ENCODE measurements at places on chromosomes 13 and 19. TPM values are rescaled to one million over a fixed set of nuclear protein-coding genes. Genes with fewer than 3 reads are reported as not detected.

GRCh38 chr13:62525652-62526051 lies 1110.0 kb upstream of the PCDH20 start:
- DNase-seq, result no peak

GRCh38 chr19:8239528-8240273 lies 30.5 kb downstream of the CERS4 start:
- DNase-seq, result no peak

DNA sequence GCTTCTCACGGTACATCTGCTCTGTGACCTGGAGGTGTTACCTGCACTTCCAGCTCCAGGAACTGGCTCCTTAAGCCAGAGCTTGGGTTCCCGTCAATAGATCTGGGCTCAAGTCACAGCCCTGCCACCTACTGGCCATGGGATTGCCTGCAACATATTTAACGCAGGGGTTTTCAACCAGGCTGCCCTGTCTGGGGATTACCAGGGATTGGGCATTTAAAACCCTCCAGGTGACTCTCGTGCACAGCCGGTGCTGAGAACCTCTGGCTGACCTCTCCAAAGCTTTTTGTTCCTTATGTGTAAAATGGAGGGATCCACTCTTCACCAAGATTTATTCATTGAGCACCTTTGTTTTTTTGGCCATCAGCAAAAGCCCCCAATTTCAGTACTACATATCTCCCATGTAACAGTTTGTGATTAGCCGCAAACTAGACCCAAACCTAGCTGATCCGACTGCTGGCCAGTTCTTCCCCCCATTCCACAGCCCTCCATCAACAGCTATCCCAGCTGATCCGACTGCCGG lies 76.6 kb upstream of the STK24 start:
- peak; percentile 90 for DNase-seq

GRCh38 chr19:54608792-54609191 lies 15.4 kb downstream of the LILRA1 start:
- DNase-seq, result no peak

DNA sequence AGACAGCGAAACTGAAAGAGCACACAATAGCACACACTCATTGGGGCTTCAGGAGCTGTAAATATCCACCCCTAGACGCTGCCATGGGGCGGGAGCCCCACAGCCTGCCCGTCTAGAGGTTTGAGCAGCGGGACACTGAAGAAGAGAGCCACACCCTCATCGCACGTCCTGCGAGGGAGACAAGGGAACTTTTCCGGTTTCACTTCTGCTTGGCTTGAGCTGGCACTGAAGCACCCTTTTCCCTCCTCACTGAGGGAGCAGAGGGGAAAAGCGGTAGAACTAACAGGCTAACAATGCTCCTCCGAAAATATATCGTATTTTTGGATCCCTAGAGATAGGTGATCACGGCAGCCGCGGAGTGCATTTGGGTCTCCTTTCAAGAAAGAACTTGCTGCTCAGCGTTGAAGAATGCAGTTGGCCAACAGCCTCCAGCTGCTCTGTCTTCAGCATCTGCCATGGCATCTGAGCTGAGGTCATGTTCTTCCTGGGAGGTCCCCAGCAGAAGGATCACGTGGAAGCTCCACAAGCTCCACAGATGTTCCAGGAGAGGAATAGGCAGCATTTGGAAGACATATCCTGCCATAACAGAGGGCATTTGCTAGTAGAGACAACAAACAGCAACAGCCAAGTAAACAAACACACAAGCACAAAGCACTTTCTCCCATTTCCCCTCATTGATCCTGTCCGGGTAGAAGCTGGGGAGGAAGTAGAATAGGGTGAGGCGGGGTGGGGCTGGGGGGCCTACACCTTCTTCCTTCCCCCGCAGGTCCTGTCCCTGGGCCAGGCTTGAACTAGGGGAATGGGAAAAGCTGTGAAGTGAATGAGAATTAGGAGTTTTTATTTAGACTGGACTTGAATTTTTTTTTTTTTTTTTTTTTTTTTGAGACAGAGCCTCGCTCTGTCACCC lies 44.8 kb upstream of the ALOX5AP start:
- DNase-seq, result no peak

- no peak for DNase-seq
Observed at GRCh38 chr19:38674388-38675171, 27.1 kb downstream of the ACTN4 start.

- peak; percentile 1 for DNase-seq
Observed at GRCh38 chr13:27170221-27170515, 1.4 kb downstream of the USP12 start.

- DNase-seq, result no peak
Observed at GRCh38 chr19:16085115-16085514, 8.8 kb downstream of the TPM4 start.

DNA sequence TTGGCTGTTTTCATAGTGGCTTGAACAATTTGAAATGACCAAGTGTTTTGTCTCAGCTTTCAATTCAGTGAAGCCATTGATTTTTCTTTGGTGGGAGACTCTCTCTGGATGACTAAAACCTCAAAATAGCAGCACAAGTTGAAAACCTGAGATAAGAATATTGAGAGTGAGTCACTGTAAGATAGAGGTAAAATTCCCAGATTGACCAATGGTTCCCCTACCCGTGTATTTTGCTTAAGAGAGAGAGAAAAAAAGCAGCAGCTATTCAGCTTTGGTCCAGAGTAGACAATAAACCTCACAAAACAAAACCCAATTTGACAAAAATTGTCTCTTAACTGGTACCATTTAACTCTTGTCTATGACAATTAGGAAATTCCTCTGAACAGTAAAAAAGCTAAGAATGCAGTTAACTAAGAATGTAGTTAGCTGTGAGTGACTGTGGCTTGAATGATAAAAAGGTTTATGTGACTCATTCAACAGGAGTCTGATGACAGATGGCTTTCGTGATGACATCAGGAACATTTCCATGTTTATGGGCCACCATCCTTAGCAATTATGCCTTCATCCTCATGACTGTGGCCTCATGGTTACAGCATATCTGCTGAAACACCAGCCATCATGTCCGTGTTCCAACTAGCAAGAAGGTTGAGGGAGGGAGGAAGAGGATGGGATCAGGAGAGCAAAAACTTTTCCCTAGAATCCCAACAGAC lies 356.9 kb downstream of the NDFIP2 start:
- no peak for DNase-seq

DNA sequence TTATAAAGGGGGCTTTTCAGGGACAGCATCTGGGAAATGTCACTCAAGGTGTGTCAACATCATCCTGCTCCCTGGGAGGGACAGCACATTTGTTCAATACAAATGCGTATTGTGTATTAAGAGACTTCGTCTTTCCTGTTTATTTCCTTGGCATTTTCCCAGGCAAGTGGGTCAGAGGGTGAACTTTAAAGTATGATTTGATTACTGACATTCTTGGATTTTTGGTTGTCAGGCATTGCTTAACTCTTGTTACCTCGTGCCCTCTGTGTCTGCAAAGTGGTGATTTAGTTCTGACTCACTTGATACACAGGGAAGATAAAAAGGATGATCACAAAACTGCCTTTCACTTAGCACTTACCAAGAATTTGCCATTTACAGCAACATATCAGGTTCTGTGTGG lies 292.7 kb downstream of the SUCLA2 start:
- no peak for DNase-seq

DNA sequence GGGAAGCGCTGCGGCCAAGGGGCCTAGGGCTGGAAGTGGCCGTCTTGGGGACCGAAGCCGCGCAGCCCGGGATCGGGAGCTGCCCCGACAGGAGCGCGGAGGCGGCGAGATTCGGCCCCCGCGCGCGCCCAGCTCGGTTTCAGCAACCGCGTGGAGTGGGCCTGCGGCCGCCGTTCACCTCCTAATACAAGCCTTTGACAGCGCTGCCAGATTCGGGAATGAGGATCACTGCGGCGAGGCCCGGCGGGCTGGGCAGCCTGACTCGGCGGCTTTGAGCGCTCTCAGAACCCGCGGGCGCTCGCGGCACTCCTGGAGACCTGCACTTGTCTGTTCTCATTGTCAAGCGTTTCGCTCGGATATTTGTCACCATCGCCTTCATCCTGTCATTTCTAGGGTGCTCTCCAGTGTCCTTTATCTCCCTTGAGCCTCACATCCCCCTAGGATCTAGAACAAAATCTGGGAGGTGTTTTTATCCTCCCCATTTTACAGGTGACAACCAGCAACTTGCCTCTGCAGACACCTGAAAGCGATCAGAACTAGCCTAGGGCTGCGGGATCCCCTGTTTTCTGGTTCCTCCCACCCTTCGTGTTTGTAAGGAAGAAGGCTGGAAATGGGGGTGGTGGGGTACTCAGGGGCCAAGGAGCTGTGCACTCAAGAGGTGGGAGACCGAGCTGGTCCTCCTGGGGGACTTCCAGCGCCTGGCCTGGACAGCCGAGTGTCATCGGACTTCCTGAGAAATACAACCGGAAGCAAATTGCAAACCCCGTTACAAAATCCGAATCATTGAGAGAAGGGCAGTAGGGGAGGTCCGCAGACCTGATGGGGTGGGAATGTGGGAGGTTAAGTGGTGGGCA lies 1.5 kb upstream of the CDX2 start:
- DNase-seq, result no peak

- DNase-seq, result no peak
Observed at GRCh38 chr13:23902975-23903905, 5.9 kb upstream of the C1QTNF9B start.

- DNase-seq, result no peak
Observed at GRCh38 chr19:28577233-28577632, 635.7 kb downstream of the UQCRFS1 start.

GRCh38 chr19:15285896-15286591 lies 46.3 kb downstream of the BRD4 start:
- no peak for DNase-seq

- peak; percentile 35 for DNase-seq
Observed at GRCh38 chr13:57969951-57970350, 338.4 kb downstream of the PCDH17 start.

DNA sequence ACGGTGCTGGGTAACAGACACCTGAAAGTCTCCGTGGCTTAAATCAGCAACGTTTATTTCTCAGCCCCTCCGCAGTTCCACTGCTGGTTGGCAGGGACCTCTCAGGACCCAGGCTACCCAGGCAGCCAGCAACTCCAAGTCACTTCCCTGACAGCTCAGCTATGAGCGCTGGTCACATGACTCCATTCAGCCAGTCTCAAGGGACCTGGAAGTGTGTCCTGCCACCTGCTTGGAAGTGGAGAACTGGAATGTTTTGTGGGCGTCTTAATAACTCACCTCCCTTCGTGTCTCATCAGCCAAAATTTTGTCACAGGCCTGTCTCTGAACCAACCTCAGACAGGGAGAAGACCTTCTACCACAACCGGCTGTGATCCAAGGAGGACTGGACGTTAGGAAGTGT lies 72.8 kb downstream of the DPF1 start:
- no peak for DNase-seq

GRCh38 chr19:30116530-30116929 lies 174.5 kb downstream of the URI1 start:
- DNase-seq, result no peak

DNA sequence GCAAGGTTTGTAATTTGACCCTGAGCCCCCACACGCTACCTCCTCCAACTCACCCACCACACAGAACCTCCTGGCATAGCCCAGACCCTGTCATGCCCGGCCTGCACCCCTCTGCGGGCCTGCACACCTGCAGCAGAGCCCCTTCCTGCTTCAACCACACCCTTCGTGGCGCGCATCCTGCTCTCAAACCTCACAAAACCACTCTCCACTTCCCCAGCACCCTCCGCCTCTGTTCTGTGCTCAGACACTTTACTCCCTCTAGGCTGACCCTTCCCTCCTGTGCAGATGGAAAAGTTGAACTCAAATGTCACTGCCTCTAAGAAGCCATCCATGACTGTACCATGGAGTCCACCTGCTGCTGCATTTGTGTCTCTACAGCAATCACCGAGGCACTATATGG lies 28.5 kb downstream of the FAAP24 start:
- no peak for DNase-seq

- peak; percentile 97 for DNase-seq
Observed at GRCh38 chr19:7500811-7501450, 12.1 kb upstream of the PEX11G start.

GRCh38 chr19:10092648-10093294 lies 6.7 kb downstream of the SHFL start:
- no peak for DNase-seq

GRCh38 chr19:3849092-3849491 lies 19.7 kb downstream of the ZFR2 start:
- DNase-seq, result no peak

DNA sequence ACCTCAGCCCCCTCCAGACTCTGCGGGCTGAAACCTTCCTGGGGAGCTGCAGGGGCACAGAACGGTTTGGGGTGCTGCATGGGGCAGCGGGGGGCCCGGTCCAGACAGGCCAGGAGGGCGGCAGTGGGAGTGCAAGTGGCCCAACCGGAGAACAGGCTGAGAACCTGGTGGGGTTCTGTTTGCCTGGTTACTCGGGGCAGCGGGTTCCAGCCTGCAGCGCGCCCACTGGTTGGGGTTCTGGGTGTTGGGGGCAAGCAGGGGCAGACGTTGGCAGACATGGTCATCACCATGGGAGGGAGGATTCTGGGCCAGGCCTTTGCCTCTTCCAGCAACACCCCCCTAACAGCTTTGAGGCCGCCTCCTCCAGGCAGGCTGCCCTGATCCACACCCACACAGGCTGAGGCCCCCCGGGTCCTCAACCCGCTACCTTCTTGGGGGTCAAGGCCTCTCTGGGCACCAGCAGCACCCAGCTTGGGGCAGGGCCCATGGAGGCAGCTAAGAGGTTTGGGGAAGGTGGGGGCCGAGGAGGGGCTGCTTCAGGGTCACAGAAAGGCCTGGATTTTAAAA lies at the start of gene PRR22:
TSS of gene PRR22 (minus strand) at position 166 of the 567 bp plus-strand sequence. CDS start at position 80, 86 bp downstream.
- DNase-seq, result no peak

DNA sequence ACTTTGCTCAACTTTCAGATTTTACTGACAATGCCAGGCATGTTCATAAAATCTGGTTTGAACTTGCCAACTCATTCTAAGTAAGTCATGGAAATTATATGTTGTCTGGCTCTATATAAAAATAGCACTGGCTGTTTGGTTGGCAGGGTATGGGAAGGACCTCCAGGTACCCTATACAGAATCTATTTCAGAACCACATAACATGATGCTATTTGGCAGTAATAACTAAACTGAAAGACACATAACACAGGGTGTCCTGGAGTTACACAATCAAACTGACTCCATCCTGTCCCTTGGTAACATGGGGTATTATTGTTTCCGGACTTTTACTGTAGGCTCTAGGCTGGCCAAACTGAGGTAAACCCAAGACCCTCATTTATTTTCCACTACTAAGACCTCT lies 248.8 kb downstream of the RGCC start:
- DNase-seq, result no peak

DNA sequence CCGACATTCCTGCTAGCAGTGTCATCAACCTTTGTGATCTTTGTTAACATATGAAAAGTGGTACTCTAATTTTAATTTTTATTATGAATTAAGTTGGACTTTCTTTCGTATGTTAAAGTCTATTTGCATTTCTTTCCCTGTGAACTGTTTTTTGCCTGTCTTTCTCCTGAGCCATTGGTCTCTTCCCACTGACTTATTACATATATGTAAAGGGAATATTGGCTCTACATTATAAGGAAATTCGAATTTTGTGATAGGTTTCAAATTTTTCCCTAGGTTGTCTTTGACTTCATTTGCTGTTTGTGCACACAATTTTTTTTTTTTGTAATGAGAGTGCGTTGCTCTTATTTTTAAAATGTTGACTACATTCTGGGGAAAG lies 442 bp upstream of the CDC16 start:
- DNase-seq, result no peak

The ZNF98 gene
- not detected for polyA plus RNA-seq

The IGFL2 gene
- not detected for polyA plus RNA-seq

The ZNF563 gene
- 0.12 TPM for polyA plus RNA-seq

The NDFIP2 gene
- polyA plus RNA-seq, result 14.8 TPM

The SUPT20H gene
- polyA plus RNA-seq, result 14.8 TPM

The SLC1A5 gene
- 175 TPM for polyA plus RNA-seq

The ADM5 gene
- polyA plus RNA-seq, result 1.7 TPM

The MISP3 gene
- 22.6 TPM for polyA plus RNA-seq

The ZNF208 gene
- polyA plus RNA-seq, result 1.2 TPM

The ZNF66 gene
- polyA plus RNA-seq, result 1.1 TPM

The SPTBN4 gene
- 36.8 TPM for polyA plus RNA-seq

The ABCA7 gene
- 4.7 TPM for polyA plus RNA-seq
